Fibroblast of lung (primary cell): ENCODE measurements at places on chromosomes 3 and 15. TPM values are rescaled to one million over a fixed set of nuclear protein-coding genes. Genes with fewer than 3 reads are reported as not detected.
A peak's percentile ranks its signal among the peaks of the same experiment; 100 is the strongest.

- no peak overlapping the region for H3K4me3 ChIP-seq
- DNase-seq: no peak
- no peaks in the 10 kb centered on the region for H3K27me3 ChIP-seq
- H3K4me1 ChIP-seq: no peaks in the 10 kb centered on the region
These were observed 5.9 kb downstream of the CGNL1 start for GRCh38 chr15:57382215-57382614.

GRCh38 chr3:25913179-25913578, 123.3 kb downstream of the OXSM start:
- no peaks in the 10 kb centered on the region for H3K4me1 ChIP-seq
- no peaks in the 10 kb centered on the region for H3K36me3 ChIP-seq
- H3K4me3 ChIP-seq: no peak overlapping the region
- H3K27ac ChIP-seq: no peak overlapping the region
- no peak for DNase-seq

- peaks cover 46% of the 10 kb centered on the region for H3K36me3 ChIP-seq
- peak overlapping the region; percentile 49 for H3K27ac ChIP-seq
- H3K4me1 ChIP-seq: no peaks in the 10 kb centered on the region
These were observed 58.9 kb upstream of the MUC13 start for GRCh38 chr3:124993466-124993865.

DNA sequence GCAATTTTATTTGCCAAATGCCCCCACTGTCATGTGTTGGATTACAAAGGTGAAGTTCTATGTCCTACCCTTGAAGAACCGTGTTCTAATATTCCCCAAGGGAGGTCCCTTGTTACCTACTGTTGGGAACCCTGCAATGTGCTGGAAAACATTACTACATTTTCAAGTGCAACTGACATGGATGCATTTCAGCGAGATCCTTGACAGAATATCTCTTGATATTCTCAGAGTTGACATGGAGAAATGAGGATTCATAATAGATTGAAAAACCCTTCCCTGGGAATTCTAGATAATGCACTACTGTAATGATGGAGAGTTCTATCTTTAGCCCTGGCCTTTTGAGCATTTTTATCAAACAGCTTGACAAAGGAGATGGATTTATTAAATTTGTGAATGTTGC, 397.4 kb downstream of the FEZF2 start:
- DNase-seq: no peak
- no peaks in the 10 kb centered on the region for H3K27me3 ChIP-seq
- no peak overlapping the region for H3K4me3 ChIP-seq
- no peaks in the 10 kb centered on the region for H3K36me3 ChIP-seq

GRCh38 chr3:108036984-108037741, 53.7 kb downstream of the CD47 start:
- no peaks in the 10 kb centered on the region for H3K36me3 ChIP-seq
- peak; percentile 20 for DNase-seq
- H3K27ac ChIP-seq: peak overlapping the region; percentile 37
- H3K4me3 ChIP-seq: no peak overlapping the region

DNA sequence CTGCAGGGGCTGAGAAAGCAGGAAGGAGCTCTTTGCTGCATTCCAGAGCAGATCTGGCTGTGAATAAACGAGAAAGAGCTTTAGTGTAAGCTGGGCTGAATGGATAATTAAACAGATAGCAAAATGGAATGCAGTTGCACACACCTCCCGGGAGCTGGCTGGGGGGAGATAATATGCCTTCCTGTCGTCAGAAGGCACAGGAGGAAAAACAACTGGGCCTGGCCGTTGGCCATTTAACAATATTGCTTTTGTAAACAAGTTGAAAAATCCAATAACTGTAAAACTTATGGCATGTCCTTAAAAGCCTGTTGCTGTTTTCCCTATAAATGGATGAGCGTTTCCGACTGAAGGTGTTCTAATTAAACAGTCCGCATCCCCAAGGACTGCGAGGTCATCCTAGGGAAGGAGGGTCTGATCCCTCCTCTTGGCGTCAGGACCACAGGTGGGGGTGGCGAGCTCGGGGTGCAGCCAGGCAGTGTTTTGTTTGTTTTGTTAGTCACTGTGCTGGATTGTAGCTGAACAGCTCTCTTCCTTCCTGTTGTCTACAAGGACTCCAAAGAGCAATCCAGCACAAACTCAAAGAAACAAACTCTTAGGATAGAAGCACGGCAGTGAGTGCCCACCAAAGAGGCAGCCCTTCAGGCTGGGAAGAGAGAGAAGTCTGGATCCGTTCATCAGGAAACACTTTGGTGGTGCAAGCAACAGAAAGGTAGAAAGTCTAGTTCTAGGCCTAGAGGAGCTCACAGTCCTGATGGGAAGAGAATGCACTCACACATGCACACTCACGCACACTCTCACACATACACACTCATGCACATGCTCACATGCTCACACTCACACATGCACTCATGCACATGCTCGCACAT, 133.4 kb upstream of the SMAD3 start:
- no peaks in the 10 kb centered on the region for H3K36me3 ChIP-seq
- H3K27me3 ChIP-seq: no peaks in the 10 kb centered on the region
- peak overlapping the region; percentile 5 for H3K27ac ChIP-seq

DNA sequence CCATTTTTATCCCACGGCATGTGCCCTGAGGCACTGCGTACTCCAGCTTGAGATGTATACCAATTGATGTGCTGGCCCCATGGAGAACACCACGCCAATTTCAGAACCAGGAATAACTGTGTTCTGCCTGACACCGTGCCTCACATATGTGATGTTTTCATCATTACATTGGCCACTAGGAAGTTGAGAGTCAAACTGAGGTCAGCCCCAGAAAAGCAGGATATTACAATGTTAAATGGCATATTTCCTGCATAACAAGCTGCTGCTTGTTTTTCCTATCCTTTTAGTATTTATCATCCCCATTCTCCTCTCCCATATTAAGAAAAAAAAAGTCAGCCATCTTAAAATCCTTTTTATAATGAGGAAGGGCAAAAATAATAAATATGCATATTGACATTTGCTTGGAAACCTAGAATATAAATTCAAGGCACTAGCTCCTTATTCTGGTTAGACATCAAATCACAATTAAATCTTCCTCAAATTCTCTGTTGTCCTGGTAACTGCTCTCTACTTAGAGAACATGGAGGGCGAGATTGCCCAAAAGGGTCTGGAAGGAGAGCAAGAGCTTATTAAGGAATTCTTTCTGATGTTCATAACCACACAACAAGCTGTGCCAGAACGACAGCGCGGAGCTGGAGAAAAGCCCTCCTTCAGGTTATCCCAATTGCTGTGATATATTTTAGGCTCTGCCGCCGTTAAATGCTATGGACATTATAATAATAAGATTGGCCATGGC, 112.6 kb downstream of the UACA start:
- no peak for DNase-seq
- no peak overlapping the region for H3K27ac ChIP-seq
- no peak overlapping the region for H3K4me3 ChIP-seq
- no peaks in the 10 kb centered on the region for H3K27me3 ChIP-seq
- H3K36me3 ChIP-seq: no peaks in the 10 kb centered on the region

DNA sequence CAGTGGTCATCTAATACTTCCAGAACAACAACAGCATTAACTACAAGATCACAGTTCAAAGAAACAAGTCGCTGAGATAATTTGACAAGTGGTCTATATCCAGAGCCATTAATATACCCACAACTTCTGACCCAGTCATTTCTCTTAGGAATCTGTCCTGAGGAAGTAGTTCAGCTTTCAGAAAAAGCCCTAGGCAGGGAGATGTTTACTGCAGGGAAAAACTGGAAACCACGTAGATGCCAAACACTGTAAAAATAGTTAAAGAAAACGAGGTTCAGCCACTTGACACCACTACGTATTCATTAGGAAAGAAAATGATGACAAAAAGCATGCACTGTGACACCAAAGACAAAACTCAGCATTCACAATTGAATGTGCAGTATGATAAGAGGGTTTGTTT, 22.3 kb upstream of the CDCP1 start:
- H3K4me3 ChIP-seq: no peak overlapping the region
- no peaks in the 10 kb centered on the region for H3K36me3 ChIP-seq
- no peaks in the 10 kb centered on the region for H3K27me3 ChIP-seq
- peak overlapping the region; percentile 13 for H3K27ac ChIP-seq
- DNase-seq: no peak

DNA sequence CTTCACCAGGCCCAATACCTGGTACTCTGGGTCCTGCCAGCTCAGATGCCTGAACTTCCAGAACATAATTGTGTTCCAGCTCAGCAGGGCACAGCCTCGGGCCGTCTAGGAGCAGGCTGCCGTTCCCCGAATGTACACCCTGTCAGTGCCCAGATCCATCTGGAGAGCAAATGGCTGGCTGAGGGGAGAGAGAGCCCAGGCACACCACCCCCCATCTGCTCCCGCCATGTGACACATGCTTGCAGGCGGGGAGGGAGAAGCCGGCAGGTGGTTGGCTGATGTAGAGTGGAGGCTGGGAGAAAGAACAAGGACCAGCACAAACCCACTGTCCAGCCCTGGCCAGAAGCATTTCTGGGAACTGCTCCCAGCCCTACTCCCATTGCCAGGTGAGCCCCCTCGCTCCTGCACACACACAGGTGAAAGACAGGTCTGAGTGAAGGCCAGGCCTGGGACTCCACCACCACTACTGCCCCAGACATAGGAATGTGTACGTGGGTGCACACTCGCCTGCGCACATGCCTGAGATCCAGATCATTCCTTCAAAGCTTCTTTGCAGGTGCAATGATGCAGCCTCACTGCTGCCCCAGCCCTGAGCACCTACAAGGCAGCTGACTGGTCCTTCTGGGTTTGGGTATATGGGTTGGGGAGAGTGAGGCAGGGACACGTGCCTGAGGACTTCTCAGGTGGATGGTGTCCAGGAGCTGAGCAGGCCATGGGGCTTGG, 53.5 kb downstream of the SEMA5B start:
- peak; percentile 22 for DNase-seq
- H3K36me3 ChIP-seq: no peaks in the 10 kb centered on the region
- H3K27ac ChIP-seq: no peak overlapping the region
- peaks cover 3% of the 10 kb centered on the region for H3K4me1 ChIP-seq

DNA sequence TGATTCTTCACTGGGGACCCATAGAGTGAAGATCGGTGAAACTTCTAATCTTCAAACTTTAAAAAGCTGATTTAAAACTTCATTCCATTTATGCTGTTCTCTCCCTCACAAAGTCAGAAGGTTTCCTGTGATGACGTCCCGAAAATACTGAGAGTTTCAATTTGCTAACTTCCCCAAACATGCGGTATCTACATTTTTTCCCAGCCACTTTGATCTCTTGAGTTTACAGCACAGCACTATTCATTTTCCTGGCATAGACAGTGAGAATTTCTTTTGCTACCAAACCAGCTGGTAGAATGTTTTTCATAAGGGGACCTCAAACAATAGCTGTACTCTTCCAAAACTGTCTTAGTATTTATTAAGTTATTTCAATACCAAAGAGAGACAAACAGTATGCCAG, 156.8 kb downstream of the LSAMP start:
- DNase-seq: peak; percentile 39
- no peaks in the 10 kb centered on the region for H3K27me3 ChIP-seq
- no peak overlapping the region for H3K4me3 ChIP-seq
- H3K4me1 ChIP-seq: no peaks in the 10 kb centered on the region
- no peak overlapping the region for H3K27ac ChIP-seq

The RTP4 gene
- 2.1 and 3.5 TPM in 2 replicates for total RNA-seq

The KNL1 gene
- 2.1 and 5.0 TPM in 2 replicates for total RNA-seq

The POLR2M gene
- 287 and 595 TPM in 2 replicates for total RNA-seq

The HRH1 gene
- 30.6 and 32.6 TPM in 2 replicates for total RNA-seq
